ENCODE measurements at places on chromosomes 1 and 21.
A peak's percentile ranks its signal among the peaks of the same experiment; 100 is the strongest.

DNA sequence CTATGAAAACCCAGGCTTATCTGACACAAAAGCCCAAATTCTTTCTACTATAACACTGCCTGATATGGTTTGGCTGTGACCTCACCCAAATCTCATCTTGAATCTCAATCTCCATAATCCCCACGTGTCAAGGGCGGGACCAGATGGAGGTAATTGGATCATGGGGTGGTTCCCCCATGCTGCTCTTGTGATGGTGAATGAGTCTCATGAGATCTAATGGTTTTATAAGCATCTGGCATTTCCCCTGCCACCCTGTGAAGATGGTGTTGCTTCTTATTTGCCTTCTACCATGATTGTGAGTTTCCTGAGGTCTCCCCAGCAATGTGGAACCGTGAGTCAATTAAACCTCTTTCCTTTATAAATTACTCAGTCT, 123.3 kb upstream of the USP24 start:
- no peak for DNase-seq

GRCh38 chr1:117591252-117591651, 14.6 kb upstream of the TENT5C start:
- DNase-seq = no peak

DNA sequence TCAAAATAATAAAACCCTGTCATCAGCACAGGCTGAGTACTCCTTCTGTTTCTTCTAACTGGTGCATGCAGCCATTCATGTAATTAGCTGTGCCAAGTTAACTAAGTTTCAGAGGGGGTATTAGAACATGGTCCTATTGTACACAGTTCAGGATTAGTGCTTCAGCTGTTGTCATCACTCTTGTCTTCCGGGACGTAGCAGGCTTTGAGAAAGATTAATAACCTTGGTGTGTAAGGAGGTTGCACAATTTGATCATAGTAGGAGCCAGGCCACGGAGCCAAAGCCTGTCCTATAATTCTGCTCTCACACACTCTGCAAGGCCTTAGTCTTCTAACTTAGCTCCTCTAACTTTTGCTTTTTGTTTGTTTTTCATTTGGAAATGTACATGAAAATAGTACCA, 44.7 kb downstream of the PTGFRN start:
- DNase-seq = no peak

- DNase-seq = no peak
Measured at GRCh38 chr21:31255896-31256295, 88.2 kb downstream of the TIAM1 start.

GRCh38 chr1:44786841-44787426, 1.0 kb downstream of the BEST4 start:
- DNase-seq = no peak

- no peak for DNase-seq
Measured at GRCh38 chr1:8465692-8466091, 147.8 kb downstream of the SLC45A1 start.

- no peak for DNase-seq
Measured at GRCh38 chr1:53584777-53585107, 125.5 kb downstream of the DMRTB1 start.

DNA sequence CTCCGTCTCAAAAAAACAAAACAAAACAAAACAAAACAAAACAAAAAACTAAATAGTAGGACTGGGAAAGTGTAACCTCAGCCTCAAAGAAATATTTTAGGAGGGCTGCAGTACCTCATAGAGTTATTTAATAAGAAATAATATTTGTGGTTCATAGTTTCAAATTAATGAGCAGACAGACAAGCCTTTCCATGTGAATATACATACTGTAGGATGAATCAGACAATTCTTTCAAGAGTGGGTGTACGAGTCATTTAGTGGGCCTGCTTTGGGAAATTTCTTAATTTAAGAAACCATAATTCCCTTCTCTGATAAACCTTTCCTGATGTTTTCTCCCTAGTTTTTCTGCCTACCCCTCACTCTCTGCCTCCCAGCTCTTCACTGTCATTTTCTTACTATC, 52.5 kb downstream of the CDC14A start:
- no peak for DNase-seq

DNA sequence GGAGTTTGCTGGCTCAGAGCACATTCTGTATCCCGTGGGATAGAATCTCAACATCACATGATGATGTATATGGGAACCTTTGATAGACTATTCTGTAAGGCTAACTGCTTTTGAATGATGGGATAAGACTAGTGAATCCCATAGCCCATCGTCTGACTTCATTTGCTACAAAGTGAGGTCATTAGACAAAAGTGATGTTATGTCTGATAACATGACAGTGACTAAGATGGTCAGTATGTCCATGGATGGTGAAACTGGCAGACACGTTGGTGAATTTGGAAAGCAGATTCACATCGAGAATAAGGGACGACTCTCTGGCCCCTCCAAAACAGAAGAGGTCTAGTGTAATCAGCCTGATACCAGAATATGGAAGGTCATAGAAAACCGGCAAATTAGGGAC, 108.4 kb downstream of the HHAT start:
- no peak for DNase-seq

DNA sequence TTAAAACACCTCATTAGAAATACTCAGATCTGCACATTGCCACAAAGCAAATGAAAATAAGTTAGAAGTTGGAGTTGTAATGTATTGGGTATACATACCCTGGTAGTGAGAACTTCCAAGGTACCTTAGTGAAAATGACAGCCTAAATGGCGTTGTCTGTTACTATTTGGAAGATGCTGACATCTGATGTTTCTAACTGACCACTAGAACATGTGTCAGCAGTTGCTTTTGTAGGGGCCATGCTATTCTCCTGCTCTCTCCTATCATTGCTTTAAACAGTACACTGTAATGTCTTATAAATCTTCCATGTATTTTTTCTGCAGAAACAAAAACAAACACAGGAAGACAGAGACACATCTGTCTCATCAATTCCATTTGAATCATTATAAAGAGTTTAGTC, 40.1 kb downstream of the LAMC1 start:
- DNase-seq = no peak

DNA sequence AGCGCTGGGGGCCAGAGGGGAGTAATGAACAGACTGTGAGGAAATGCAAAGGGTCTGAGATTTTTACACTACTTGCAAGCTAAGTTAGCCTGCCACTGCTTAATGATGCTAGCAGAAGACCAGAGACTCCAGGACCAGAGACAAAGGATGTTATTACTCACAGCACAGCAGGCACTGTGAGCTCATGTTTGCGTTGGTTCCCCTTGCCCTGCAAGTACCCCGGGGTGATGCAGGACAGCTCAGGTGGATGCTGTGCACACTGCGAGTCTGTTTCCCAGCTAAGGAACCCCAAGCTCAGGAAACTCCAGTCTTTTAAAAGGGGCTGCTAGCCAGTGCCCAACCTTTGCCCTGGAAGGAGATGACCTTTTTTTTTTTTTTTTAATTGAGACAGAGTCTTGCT, 1.2 kb downstream of the FHAD1 start:
- no peak for DNase-seq

DNA sequence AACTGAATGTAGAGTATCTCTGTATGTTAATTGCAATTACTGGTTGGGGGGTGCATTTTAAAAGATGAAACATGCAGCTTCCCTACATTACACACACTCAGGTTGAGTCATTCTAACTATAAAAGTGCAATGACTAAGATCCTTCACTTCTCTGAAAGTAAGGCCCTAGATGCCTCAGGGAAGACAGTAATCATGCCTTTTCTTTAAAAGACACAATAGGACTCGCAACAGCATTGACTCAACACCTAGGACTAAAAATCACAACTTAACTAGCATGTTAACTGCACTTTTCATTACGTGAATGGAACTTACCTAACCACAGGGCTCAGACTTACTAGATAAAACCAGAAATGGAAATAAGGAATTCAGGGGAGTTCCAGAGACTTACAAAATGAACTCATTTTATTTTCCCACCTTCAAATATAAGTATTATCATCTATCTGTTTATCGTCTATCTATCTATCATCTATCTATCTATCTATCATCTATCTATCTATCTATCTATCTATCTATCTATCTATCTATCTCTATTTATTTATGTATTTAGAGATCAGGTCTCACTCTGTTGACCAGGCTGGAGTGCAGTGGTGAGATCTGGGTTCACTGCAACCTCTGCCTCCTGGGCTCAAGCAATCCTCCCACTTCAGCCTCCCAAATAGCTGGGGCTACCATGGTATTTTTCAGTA, 47.8 kb downstream of the CHML start:
- no peak for DNase-seq

- peak; percentile 72 for DNase-seq
Measured at GRCh38 chr1:56153276-56153675, 426.1 kb downstream of the PLPP3 start.

DNA sequence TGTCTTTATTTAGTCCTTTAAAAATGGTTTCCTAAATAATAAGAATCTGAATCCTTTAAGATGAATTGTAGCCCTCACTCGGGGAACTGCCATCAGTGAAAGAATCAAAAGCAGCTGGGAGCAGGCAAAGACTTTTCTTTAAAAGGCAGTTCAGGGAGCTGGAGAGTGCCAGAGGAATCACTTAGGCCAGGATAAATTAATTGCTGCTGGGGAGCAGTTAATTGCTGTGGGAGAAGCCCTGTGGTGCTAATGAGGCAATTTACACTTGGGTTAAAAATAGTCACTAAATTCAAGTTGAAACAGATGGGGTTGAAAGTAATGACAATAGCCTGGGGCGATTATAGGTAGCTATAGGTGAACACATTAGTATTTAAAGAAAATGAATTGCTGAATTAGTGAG, 38.7 kb upstream of the COL24A1 start:
- DNase-seq = peak; percentile 7

GRCh38 chr1:184970691-184971161, 3.6 kb downstream of the NIBAN1 start:
- no peak for DNase-seq

DNA sequence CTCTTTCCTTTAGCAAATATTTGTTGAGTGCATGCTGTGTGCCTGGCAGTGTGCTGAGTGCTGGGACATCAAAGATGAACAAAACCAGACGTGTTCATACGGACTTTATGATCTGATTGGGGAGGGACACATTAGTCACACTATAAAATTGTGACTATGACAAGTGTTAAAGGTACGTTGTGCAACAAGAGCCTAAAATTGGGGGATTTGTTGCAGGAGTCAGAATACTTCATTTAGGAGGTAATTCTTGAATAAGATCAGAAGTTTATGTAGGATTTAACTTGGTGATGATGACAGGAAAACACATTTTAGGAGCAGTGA, 29.6 kb downstream of the B3GALT2 start:
- no peak for DNase-seq

GRCh38 chr1:86705665-86705985, 1.2 kb downstream of the SH3GLB1 start:
- DNase-seq = no peak

GRCh38 chr1:218863987-218864386, 309.7 kb upstream of the LYPLAL1 start:
- no peak for DNase-seq

DNA sequence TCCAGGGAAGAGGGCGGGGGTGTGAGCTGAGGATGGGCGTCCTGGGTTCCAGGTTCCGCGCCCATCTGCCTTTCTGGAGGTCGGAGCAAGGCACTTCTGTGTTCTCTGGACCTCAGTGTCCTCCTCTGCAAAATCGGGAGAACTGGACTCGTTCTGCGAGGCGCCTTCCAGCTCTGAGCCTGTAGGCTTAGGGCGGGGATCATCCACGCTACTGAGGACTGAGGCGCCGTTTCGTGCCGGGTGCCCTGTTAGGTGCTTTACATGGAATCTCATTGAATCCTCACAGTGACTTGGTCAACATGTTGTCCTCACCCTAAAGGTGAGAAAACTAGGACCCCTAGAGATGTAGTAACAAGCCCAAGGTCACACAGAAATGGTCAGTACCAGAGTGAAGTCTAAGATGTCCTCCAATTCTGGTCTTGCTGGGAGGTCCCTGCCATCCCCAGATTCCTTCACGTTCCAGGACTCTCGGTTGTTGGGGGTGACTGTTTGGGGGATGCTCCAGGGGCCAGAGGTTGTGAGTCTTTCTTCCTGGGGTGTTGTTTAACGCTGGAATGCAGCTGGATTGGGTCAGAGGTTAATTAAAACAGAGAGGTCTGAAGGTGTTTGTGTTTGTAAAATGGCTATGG, 677 bp downstream of the PRKAA2 start:
- DNase-seq = no peak

GRCh38 chr1:224542783-224543440, 73.2 kb upstream of the CNIH3 start:
- no peak for DNase-seq

DNA sequence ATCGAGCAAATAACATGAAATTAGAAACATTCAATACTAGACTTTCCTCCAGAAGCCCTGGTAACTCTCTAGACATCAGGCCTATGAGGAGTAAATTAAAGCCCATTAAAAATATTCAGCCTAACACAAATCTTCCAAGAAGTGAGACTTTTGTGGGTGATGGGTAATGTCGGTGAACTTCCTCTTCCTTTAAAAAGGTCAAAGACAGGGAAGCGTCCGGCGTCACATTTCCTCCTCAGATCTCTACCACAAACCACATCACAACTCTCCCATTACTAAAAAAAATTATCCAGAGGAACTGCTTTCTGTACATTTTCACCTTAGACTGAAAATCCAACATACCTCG, 1.4 kb downstream of the EIF4G3 start:
- no peak for DNase-seq

GRCh38 chr1:21449906-21450305, 10.0 kb downstream of the NBPF3 start:
- DNase-seq = no peak

DNA sequence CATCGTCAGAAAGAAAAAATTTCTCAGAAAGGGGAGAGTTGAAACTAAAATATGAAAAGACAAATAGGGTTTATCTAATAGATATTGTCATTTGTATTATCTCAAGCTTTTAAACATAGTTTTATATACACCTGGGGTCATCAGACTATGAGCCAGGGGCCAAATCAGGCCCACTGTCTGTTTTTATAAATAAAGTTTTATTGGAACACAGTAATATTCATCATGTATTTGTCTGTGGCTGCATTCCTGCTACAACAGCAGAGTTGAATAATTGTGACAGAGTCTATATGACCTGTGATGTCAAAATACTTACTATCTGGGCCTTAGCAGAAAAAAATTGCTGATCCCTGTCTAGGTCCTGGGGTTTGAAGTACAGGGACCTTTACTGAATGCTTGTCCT, 120.5 kb upstream of the RUNX1 start:
- DNase-seq = no peak

- no peak for DNase-seq
Measured at GRCh38 chr1:24770881-24771280, 25.6 kb downstream of the CLIC4 start.

Measured in NCI-H1105 treated with DMSO at 0.1 percent for 48 hours (cell line).